ENCODE measurements at places on chromosomes 2 and 18. TPM values are rescaled to one million over a fixed set of nuclear protein-coding genes. Genes with fewer than 3 reads are reported as not detected.

- DNase-seq = no peak
Observed at GRCh38 chr2:166238176-166238575, 110.4 kb upstream of the SCN1A start.

DNA sequence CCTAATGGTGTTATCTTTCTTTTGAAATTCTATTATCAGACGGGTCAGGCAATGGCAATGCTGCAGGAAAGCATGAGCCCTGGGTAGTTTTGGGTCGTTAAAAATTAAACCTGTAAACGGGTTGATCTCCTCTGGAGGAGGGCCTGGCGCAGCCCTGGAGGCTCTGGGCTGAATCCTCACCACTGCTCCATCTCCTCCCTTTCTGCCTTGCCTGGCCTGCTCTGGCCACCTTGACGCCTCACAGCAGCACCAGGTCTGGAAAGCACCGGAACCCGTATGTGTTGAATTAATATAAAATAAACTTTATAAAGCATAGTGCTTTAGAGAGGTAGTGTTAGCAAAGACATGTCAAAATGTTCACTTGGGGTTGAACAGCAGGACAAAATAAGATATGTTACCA, 316.1 kb downstream of the LNPK start:
- no peak for DNase-seq

SAG gene
- polyA plus RNA-seq = not detected

KCNG2 gene
- polyA plus RNA-seq = 0.07 TPM
